SK-N-DZ (cell line): ENCODE measurements at places on chromosomes 11 and 22.

DNA sequence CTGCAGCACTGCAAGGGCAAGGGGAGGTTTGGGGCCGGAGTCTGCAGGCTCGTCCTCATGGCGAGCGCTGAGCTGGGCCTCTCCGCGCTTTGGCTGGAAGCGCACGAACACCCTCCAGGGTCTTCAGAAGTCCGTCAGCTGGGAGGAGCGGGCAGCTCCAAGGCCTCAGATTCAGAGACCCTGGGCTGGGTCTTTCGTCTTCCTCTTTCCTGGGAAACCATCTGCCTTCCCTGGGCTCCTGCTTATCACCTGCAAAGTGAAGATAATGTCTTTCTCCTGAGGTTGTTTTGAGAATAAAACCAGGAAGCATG is 525.6 kb downstream of the BRD1 start:
- DNase-seq, result no peak

- no peak for DNase-seq
These were observed 314.6 kb downstream of the LARGE1 start for GRCh38 chr22:33605666-33606065.

DNA sequence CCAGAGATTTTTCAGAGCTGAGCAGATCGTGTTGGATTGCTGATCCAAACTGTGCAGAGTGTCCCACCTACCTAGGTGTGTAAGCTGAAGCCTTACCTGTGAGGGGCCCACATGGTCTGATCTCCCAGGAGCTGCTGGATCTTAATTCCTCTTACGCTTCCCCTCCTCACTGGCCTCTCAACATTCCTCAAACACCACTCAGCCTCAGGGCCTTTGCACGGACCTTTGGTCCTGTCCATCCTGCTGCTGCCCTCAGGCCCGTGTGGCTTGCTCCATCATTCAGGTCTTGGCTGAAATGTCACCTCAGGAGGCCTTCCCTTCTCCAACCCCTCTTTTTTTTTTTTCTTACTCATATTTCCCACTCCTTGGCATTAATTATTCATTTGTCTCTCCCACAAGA is 21.1 kb upstream of the RAB1B start:
- no peak for DNase-seq

DNA sequence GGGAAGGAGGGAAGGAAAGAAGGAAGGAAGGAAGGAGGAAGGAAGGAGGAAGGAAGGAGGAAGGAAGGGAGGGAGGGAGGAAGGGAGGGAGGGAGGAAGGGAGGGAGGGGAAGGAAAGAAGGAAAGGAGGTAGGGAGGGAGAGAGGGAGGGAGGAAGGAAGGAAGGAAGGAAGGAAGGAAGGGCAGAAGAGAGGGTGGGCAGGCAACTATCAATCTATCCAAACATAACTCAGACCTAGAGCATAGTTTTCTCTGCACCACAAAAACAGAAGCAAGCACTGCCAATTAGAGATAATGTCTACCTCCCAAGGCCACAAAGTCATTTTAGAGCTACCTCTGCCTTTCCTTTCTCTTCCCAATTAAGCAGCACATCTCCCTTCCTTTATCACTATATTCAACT is 109.1 kb downstream of the ETS1 start:
- DNase-seq, result no peak

GRCh38 chr11:113907681-113908080 is 3.1 kb downstream of the HTR3B start:
- DNase-seq, result no peak

DNA sequence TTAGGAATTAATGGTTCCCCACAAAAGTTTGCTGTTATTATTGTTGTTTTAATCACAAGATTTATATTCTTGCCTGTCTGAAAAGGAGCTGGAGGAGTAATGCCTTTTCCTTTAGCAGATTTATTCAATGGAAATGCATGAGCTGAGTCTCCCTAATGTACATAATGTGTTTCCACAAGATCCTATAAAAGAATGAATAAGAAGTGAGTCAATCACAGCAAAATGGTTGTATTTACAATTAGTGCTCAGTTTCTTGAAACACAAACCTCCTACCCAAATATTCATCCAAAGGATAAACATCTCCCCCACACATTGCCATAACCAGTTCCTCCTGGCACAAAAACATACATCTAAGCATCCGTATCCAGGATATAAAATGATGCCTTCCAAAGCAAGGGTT is 33.3 kb downstream of the ME3 start:
- no peak for DNase-seq

DNA sequence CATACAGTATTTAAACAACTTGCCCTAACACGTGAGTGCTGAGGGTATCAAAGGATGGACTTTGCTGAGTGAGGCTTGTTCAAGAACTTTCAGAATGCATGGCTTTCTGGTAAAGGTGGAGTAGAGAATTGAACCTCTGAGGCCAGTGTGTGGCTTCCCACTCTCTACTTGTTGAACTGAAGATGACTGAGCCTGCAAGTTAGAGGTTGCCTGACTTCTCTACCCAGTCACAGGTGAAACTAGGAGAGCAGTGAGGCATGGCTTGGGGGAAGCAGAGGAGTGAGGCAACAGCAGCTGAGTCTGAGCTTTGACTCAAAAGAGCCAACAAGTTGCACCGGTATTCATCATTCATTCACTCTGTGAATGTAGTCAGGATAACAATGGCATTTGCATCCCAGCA is 256.4 kb upstream of the SESN3 start:
- DNase-seq, result no peak

- DNase-seq, result no peak
These were observed 47.3 kb downstream of the GRIK4 start for GRCh38 chr11:120558744-120559431.

DNA sequence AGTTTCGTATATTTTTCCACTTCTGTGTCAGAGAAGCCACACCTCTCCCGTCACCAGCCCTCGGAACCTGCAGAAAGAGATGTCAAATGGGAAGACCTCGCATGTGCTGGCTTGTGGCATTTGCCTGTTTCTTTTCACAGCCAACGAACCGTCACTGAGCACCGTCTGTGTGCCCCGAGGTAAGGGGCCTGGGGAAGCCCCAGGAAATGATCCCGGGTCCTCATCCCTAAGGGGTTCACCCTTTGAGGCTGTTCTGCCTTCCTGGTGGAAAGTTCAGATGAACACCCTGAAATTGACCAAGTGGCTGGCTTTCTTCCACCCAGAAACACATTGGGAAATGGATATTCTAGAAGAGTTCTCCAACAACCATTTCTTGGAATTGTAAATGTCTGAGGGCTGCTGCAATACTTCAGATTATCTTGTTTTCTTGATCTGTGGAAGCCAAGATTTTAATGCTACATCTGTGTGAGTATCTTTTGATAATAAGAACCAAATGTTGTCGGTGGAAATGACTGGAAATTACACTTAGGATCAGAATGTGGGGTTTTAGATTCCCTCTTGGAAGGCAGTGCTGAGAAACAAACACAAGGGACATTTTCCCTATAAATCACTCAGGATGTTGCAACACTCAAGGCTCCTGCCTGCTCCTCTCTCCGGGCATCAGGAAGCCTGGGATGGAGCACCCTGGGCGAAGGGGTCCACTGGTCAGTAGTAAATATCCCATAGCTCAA is 37.6 kb downstream of the RIBC2 start:
- DNase-seq, result no peak

GRCh38 chr11:30317030-30317429 is 5.9 kb upstream of the ARL14EP start:
- DNase-seq, result no peak

- no peak for DNase-seq
These were observed 34.3 kb upstream of the PRODH start for GRCh38 chr22:18970176-18970947.

DNA sequence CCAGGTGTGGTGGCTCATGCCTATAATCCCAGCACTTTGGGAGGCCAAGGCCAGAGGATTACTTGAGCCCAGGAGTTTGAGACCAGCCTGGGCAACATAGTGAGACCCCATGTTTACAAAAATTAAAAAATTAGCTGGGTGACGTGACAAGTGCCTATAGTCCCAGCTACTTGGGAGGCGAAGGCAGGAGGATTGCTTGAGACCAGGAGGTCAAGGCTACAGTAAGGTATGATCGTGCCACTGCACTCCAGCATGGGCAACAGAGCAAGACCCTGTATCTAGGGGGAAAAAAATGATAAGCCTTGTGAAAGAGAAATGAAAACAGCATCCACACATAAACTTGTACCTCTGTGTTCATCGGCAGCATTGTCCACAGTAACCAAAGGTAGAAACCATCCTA is 8.1 kb upstream of the CCND1 start:
- DNase-seq, result no peak

DNA sequence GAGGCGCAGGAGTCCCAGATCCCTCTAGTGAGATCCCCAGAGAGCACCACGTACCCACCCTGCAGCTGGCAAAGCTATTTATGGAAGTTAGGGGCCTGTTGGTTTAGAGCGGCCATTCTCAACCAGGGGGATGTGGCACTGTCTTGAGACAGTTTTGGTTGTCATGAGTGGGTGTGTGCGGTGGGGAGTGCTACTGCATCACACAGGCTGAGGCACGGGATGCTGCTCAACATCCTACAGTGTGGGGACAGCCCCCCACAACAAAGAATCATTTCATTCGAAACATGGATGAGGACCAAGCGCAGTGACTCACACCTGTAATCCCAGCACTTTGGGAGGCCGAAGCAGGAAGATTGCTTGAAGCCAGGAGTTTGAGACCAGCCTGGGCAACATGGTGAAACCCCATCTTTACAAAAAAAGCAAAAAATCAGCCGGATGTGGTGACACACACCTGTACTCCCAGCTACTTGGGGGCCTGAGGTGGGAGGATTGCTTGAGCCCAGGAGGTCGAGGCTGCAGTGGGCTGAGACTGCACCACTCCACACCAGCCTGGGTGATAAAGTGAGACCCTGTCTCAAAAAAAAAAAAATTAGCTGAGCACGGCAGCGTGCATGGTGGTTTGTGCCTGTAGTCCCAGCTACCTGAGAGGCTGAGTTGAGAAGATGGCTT is 28.2 kb downstream of the GGT5 start:
- no peak for DNase-seq

GRCh38 chr11:64501500-64502427 is 89.3 kb upstream of the SLC22A12 start:
- no peak for DNase-seq

- peak; percentile 8 for DNase-seq
These were observed 70.2 kb downstream of the PHF21A start for GRCh38 chr11:46051102-46051501.

DNA sequence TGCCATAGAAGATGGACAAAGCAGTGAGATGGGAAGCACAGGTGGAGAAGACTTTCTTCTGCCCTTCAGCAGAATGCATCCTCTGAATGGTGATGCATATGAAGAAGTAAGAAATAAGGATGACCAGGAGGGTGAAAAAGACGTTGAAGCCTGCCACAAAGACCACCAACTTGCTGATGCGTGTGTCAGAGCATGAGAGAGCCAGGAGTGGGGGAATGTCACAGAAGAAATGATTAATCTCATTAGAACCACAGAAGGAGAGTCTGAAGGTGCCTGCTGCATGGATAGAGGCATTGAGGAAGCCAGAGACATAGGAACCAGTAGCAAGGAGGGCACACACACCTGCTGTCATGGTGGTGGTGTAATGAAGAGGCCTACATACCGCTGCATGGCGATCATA is 550 bp downstream of the OR5B21 start:
- no peak for DNase-seq

- DNase-seq, result no peak
These were observed 131.9 kb downstream of the RASSF10 start for GRCh38 chr11:13140873-13141655.

DNA sequence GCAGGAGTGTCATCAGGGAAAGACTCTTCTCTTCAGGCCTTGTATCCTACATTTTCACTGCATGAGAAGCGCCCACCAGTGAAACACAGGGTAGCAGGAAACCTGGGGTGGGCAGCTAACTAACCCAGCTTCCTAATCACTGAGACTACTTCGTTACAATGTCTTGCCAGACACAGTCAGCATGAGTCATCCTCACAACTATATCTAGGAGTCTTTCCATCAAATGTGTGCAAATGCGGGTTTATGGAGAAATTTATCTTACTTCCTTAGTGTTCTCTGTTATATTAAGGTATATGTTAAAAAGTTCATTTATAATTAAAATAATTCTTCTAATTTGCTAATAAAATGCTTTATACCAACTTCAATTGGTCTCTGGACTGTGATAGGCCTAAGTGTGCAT is 79.9 kb upstream of the RAB1B start:
- DNase-seq, result no peak

DNA sequence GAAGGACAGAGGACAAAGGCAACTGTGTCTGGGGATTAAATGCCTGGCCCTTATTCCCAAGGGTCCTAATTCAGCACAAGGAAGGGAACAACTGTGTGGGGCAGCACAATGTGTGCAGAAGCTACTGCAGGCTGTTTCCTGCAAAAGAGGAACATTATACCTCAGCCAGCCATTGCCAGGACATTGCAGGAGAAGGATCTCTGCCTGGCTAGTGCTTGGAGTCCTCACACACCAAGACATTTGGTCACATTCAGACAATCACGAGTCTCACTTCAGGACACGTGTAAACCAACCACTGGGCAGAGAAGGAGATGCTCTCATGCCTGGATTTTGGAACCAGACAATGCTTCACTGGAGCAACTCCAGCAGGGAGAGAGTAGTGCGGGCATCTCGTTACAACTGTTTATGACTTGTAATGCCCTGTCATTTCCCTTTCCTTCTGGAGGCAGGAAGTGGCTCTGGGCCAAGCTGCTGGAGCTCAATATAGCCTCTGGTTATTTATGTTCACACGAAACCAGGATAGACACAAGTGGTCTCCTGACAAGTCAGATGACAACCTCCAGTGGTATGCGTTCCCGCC is 23.9 kb upstream of the ZC3H12C start:
- DNase-seq, result no peak

DNA sequence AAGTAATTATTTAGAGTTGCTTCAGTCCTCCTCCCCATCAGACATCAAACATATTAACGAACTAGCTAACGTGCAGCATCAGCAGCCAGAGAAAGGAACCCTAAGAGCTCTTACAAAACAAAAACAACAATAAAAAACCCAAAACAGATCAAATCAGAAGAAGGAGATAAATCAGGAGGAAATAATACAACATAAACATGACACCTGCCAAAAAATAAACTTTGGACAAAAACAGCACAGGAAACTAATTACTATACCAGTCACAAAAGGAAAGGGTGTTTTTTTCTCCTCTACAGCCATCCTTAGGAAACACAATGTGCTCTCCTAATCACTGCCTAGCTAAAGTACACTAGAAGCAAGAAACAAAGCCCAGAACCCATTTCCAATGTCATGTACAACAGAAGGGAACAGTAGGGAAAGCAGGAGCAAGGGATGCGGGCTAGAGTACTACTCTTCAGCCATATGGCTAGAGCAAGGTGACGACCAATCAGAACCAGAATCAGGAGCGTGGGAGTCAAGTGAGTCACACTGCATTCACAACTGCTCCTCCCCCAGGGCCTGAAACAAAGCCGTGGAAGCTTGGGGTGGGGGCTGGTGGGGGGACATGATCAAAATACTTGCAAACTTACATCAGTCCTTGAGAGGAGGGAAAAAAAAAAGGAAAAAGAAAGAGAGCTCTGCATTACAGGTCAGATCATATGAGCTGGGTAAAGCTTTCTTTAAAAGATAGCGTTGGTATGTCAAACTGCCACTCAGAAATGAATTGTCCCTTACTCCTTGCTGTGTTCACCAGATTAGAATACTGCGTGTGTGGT is 60.4 kb downstream of the LARGE2 start:
- DNase-seq, result no peak
